Posterior cingulate gyrus (tissue), 11 donors: ENCODE measurements at places on chromosomes 2 and 18.

DNA sequence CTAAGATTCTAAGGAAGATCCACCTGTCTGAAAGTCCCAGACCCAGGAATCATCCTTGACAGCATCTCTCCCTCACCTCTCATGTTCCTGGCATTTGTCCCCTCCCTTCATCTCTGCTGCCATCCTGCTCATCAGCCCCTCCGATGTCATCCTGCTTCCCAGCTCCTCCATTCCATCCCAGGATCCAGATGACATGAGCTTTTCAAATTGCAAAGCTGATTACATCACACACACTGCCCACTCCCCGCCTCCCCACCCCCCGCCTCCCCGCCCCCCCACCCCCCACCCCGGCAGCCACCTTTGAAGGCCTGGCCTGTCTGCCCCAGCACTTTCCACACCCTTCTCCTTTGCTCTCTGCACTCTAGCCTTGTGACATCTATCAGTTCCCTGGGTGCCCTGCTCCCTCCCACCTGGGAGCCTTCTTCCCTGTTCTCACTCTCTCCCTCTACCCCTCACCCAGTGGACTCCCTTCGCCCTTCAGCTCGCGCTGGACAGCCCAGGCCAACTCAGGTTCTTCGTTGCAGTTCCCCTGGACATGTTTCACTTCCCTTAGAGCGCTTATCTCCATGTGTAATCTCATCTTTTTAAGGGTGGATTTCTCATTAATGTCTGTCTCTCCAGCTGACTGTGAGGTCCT, 61.6 kb downstream of the DNMT3A start:
- DNase-seq = no peak

DNA sequence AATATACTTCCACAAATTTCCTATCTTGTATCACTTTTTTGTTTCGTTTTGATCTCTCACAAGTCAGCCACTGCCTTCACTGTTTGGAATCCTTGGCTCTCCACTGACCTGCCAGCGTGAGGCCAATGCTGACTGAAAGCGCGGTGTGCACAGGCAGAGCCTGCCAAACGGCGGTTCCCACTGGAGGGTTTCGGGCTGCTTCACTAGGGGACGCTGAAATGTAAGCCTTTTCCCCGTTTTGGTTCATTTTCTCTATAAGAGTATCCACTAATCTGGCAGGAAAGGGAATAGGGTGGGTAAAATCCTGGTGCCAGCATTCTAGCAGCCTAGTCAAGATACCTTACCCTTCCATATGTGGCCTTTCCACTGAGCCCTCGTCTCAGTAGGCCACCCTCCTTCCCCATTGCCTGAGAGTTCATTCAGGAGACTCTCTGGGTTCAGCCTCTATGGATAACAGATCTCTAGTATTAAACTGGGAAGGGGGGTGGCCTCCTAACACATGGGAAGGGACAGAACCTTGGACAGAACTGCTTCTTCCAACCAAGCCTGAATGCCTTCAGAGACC, 91.5 kb downstream of the DYM start:
- DNase-seq = no peak

DNA sequence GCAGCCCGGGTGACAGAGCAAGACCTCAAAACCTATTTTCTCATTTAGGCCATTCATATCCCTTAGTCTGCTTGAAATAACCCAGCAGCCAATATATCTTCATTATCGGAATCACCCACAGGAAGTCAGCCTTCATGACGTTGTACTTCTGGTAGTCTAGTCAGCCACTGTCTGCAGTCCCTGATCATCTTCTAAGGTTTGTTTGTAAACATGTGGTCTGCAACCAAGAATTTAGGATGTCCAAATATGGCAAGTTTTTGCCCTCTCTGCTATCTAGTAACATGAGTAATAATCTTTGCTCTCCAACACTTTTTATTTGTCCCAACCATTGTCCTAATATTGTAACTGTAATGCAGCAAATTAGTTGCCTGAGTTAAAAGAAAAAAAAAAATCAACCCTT, 92.5 kb downstream of the PRPF40A start:
- no peak for DNase-seq

DNA sequence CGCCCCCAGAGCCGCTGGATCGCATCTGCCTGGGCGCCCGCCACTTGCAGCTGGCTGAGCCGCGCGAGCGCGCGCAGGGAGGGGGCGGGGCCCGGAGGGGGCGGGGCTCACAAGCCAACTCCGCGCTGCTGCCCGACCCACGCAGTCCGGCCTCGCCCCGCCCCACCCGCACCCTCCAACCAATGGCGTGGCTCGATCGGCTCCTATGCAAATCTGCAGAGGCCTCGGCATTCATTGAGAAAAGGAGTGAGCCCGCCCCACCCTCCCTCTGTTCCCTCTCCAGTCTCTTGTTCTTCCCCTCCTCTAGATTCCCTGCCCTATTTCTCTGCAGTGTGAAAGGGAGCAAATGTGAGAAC, at the start of gene ALK:
Gene ALK (minus strand): TSS at position 27 of the 356 bp plus-strand sequence. CDS start 927 bp downstream, outside the sequence.
- DNase-seq = peak; percentile 97

- DNase-seq = peak; percentile 60
These were observed 29.5 kb downstream of the RAB31 start for GRCh38 chr18:9737472-9738121.

GRCh38 chr18:38369772-38370690, 804.4 kb upstream of the CELF4 start:
- no peak for DNase-seq

GRCh38 chr2:160533482-160533881, 39.9 kb upstream of the RBMS1 start:
- DNase-seq = no peak

DNA sequence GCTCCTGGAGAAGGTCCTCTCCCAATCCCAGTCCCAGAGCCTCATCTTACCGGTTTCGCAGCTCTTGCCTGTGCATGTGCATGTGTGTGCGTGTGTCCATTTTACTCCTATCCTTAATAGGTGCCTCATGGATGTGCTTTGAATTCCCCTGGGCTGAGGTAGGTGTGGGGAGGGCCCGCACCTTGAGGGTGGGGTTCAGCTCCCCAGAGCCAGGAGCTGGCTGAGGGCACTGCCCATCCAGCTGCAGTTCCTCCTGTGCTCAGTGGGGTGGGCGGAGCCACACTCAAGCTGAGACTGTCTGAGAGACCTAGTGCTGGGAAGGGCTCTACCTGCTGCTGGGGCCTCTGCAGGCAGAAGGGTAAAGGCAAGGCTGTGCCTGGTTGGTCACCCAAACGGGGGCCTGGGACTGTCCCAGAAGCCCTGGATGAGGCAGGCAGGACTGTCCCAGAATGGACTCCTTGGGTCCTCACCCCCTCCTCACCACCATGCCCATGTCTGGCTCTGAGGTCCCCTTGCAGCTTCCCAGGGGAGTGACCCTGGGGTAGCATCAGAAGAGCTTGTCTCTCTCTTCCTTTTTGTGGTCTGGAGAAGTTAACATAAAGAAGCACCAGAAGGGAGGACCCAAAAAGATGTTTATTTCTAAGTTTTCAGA, 8.9 kb downstream of the GDF7 start:
- no peak for DNase-seq

GRCh38 chr2:97982621-97983020, 13.1 kb downstream of the TMEM131 start:
- DNase-seq = no peak

DNA sequence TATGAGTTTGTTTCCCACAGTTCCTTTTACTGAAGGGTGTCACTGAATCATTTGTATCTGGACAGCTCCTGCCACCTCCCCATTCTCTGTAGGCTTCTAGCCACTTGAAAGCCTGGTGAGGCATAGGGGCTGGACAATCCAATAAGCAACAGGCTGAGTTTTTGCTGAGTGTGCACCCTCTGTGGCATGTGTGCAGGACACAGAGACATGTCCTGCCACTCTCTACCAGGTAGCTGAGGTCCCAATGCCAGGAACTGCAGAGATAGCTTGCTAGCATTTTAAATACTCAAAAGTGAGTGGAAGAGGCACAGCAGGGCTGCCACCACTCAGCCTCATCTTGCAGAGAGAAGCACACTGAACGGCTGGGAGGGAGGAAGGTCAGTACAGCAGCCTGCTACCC, 77.2 kb upstream of the TFCP2L1 start:
- DNase-seq = no peak

- no peak for DNase-seq
These were observed 185.9 kb upstream of the LINC00305 start for GRCh38 chr18:64334748-64335147.

GRCh38 chr2:38386377-38386776, 9.3 kb upstream of the ATL2 start:
- DNase-seq = no peak

DNA sequence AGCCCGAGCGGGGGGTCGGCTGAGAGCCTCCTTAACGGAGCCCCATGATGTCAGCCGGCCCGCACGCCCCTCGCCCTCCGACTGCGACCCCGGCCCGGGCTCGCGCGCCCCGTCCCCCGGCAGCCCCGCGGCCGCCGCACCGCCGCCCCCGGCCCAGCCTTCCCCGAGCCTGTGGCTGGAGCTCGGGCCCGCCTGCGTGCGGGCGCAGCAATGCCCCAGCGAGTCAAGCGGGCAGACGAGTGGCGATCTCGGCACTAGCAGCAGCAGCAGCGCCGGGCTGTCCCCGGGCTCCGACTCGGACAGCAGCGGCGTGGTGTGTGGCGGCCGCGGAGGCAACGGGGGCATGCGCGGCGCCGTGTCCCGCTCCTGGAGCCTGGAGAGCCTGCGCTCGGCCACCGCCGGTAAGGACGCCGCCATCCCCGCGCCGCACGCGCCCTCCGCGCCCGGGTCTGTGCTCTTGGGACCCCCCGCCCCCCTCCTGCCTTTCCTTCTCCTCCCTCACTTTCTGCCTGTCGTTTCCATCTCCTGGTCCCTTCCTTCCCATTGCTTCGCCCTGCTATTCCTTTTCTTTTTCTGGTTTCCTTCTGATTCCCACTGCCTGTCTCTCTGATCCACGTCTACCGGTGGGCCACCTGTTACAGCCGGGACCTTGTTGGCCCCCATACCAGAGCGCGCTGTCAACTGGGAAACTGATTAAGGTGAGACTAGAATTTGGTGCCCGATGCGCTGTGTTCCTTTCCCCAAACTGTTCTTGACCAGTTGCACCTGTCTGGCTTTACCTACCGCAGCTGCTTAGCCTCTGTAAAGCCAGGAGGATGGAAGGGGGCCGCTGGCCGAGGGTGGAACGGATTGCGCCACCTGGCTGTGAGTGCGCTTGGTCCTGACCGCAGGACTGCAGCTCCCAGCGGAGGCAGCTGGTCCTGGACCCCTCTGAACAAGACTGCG, 127.4 kb downstream of the ARHGEF4 start:
- peak; percentile 92 for DNase-seq

- DNase-seq = no peak
These were observed 376.2 kb downstream of the SOX11 start for GRCh38 chr2:6068429-6068828.

- DNase-seq = no peak
These were observed 829.3 kb upstream of the ID2 start for GRCh38 chr2:7852546-7852945.

GRCh38 chr2:175560521-175561169, 379.1 kb upstream of the ATP5MC3 start:
- no peak for DNase-seq

GRCh38 chr2:9231291-9232165, 24.9 kb downstream of the ASAP2 start:
- no peak for DNase-seq

- DNase-seq = peak; percentile 76
These were observed 103.9 kb downstream of the VIT start for GRCh38 chr2:36800381-36800780.

DNA sequence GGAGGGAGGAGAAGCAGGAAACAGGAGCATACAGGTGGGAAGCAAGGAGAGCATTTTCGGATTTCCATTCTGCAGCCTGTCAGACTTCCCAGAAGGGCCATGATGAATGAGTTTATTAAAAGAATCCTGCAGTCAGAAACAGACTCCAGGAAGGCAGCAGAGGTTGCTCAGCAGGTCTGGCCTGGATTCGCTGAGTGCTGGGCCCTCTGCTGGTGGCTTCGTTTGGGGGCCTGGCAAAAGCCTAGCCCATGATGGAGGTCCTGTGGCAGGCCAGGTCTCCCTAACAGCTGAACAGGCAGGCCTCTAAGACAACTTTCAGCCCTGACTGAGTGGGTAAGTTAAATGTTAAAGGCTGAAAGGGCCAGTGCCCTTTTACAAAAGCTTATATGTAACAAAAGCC, 108.2 kb upstream of the CAPN13 start:
- no peak for DNase-seq

- no peak for DNase-seq
These were observed 1.3 kb downstream of the ERICH2 start for GRCh38 chr2:170771421-170771937.

- no peak for DNase-seq
These were observed 480.4 kb downstream of the KCNJ3 start for GRCh38 chr2:155178921-155179320.

GRCh38 chr2:63891488-63892030, 49.9 kb downstream of the UGP2 start:
- DNase-seq = no peak

DNA sequence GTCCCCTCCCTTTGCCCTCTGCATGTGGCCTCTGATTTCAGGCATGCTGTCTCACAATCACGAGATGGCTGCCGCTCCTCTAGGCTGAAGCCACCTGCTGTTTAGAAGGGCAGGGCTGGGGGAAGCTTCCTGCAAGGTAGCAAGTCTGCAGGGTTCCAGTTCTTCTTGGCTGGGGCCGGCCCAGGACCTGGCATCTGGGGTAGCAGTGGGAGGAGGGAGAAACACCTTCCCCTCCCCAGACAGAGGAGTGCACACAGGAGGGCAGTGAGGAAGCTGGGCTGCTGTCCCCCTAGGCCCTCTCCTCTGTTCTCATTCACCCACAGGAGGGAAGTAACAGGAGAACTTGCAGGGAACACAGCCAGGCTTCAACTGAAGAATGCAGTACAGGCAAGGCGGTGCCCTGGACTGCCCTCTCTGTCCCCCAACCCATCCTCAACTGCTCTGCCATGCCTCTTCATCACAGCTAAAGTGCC, 345.9 kb upstream of the HS6ST1 start:
- no peak for DNase-seq

DNA sequence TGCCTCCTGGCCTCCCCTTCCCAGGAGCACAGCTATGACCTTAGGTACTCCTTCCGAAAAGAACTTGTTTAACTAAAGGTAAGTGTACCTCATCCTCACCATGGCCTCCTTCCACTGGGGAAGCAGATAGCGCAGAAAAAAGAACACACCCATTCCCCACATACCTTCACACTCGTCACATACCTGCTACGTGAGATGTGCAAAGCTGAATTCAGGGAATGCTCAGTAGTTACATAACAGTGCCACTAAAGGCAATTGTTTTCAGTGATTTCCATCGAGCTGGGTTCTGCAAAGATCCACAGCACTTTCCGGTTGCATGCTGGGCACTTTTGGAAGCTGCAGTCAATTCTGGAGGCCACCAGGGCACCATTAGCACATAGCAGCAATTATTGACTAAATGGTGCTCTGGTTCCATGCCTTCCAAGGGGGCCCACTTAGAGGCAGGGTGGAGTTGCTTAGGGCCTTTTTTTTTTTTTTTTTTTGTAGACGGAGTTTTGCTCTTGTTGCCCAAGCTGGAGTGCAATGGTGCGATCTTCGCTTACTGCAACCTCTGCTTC, 41.0 kb downstream of the PAX8 start:
- no peak for DNase-seq

- no peak for DNase-seq
These were observed 601.1 kb downstream of the ARHGAP15 start for GRCh38 chr2:143730155-143730952.

GRCh38 chr2:127740665-127741288, 39.5 kb downstream of the SFT2D3 start:
- no peak for DNase-seq
